Transverse colon (tissue), 4 donors: ENCODE measurements at places on chromosomes 5 and 9. TPM values are rescaled to one million over a fixed set of nuclear protein-coding genes. Genes with fewer than 3 reads are reported as not detected.

GRCh38 chr9:122226758-122227574 is 1.8 kb downstream of the LHX6 start:
- H3K27ac ChIP-seq: no peak overlapping the region
- no peak overlapping the region for H3K4me3 ChIP-seq
- peaks cover 100% of the 10 kb centered on the region for H3K27me3 ChIP-seq
- no peaks in the 10 kb centered on the region for H3K36me3 ChIP-seq

GRCh38 chr9:129823542-129823934 is 398 bp downstream of the TOR1A start:
- peak overlapping the region; percentile 89 for H3K27ac ChIP-seq

CDH10 gene
- not detected for total RNA-seq

PCAT7 gene
- 1.6 TPM for total RNA-seq

DNM1 gene
- 7.5 TPM for total RNA-seq

DNAJC21 gene
- 33.7 TPM for total RNA-seq

- peaks cover 22% of the 10 kb centered on the region for H3K4me1 ChIP-seq
- peak overlapping the region; percentile 84 for H3K4me3 ChIP-seq
- H3K27me3 ChIP-seq: no peaks in the 10 kb centered on the region
- DNase-seq: peak; percentile 71
- H3K27ac ChIP-seq: peak overlapping the region; percentile 99
These were observed 890 bp downstream of the PIK3R1 start for GRCh38 chr5:68216245-68217046.

STK32A gene
- not detected for total RNA-seq

DNA sequence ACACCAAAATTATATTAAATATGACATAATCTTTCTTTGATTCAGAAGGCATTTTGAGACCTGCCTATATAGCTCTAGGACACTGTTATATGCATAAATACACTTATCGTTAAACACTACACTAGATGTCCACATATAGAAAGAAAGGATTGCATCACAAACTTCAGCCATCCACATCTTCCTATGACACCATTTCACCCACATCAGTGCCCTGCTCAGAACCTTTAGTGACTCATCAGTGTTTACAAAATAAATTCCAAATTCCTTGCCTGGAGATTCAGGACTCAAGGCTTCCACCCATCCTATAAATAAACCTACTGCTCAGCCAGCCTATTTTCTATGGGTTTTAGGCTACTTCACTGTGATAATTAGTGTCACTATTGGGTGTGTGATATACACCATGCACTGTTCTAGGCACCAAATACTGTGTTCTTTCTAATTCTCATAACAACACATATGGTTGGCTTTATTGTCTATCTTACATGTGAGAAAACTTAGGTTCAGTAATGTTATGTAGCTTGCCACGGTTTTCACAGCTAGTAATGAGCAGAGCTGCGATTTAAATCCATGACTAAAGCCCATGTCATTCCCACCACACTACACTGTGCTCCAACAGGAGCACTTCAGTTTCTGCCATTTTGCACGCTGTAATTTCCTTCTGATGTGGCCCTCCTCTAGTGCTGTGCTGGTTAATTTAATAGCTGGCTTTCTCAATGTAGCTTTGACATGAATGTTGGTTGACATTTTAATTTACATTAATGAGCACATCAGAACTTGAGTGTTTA is 103.3 kb downstream of the SREK1 start:
- no peak for DNase-seq
- no peak overlapping the region for H3K4me3 ChIP-seq
- no peaks in the 10 kb centered on the region for H3K4me1 ChIP-seq
- no peaks in the 10 kb centered on the region for H3K36me3 ChIP-seq
- no peaks in the 10 kb centered on the region for H3K27me3 ChIP-seq

DNA sequence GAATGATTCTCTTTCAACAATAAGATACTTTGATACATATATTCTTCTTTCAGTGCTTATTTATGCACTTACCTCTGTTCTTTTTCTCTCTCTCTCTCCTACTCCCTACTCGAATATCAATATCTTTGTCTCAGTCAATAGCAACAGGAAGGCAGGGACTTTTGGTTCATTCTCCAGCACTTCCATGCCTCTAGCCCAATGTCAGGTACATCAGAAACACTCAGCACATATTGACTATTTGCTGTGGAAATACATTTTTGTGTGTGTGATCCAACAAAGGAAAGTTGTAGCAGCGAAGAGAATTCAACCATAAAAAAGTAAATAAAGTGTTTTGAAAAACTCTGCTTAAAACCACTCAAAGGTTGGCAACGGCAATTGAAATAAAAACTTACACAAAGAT is 12.6 kb downstream of the DIRAS2 start:
- no peaks in the 10 kb centered on the region for H3K36me3 ChIP-seq
- no peak overlapping the region for H3K4me3 ChIP-seq
- no peaks in the 10 kb centered on the region for H3K27me3 ChIP-seq
- no peaks in the 10 kb centered on the region for H3K4me1 ChIP-seq
- H3K27ac ChIP-seq: no peak overlapping the region
- no peak for DNase-seq

- peaks cover 25% of the 10 kb centered on the region for H3K4me1 ChIP-seq
- no peaks in the 10 kb centered on the region for H3K27me3 ChIP-seq
- H3K4me3 ChIP-seq: peak overlapping the region; percentile 81
- DNase-seq: peak; percentile 96
These were observed 984 bp upstream of the MRPS2 start for GRCh38 chr9:135499326-135500070.
